Fibroblast of pulmonary artery (primary cell): ENCODE measurements at places on chromosomes 3 and 15.

DNA sequence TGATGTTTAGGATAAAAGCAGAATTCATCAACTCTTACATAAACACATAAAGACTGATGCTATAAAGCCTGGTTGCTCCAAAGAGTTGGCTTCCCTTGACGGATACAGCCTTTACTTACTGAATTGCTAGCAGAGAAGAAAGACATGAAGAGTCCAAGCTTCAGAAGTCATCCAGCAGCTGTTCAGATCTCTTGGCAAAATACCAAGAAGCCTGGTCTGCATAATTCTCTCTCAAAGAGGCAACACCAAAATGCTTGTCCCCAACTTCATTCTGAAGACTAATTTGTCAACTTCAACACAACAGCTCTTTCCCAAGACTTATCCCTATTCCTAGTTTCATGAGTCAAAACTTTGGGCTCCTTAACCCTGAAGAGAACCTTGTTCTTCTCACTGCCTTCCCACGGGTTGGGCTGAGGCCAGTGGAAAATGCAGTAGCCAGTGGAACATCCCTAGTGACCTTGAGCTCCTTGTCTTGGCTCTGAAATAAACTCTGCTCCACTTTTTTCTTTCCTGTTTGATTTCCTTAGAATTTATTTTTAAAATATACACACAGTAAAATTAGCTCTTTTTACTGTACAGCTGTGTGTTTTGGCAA is 119.2 kb upstream of the THBS1 start:
- peak; percentile 70 for DNase-seq

GRCh38 chr3:48597408-48597800 is 2.3 kb upstream of the COL7A1 start:
- no peak for DNase-seq

GRCh38 chr3:120040813-120041377 is 53.4 kb downstream of the GSK3B start:
- DNase-seq: no peak

GRCh38 chr15:101255615-101256241 is 3.9 kb upstream of the CHSY1 start:
- peak; percentile 90 for DNase-seq

DNA sequence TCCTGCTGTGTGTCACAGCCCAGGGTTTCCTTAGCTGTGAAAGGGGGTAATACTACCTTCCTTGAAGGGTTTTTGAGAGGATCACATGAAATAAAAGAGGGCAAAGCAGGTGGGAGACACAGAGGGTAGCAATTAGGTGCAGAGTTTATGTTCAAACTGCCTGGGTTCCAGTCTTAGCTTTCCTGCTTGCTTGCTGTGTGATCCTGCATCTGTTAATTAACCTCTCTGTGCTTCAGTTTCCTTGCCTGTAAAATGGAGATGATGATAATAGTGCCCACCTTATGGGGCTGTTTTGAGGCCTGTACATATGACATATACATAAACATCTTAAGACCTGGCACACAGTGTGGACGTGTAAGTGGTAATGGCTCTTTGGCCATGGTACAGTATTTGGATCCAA is 35.0 kb downstream of the SPSB4 start:
- DNase-seq: no peak

GRCh38 chr15:77409259-77410156 is 10.4 kb downstream of the PEAK1 start:
- DNase-seq: no peak

GRCh38 chr3:83218383-83219200 is 1457.1 kb upstream of the GBE1 start:
- DNase-seq: no peak

GRCh38 chr15:71447328-71448250 is 332.3 kb downstream of the THSD4 start:
- peak; percentile 18 for DNase-seq

DNA sequence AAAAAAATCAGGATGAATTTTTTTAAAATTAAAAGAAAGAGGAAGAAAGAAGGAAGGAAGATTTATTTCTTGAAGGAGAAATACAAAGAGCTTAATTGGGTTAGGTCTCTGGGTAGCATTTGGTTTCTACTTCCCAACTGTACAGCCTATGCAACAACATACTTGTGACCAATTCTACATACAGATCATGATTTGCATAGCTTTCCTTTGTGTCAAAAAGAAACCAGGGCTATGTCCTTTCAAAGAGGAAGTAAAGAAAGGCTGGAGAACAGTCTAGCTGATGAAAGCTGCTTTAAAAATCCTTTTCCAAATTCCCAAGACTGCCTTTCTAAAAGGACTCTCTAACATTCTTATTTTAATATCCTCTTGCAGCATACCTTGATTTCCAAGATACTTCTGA is 6.1 kb upstream of the HGD start:
- DNase-seq: peak; percentile 39

DNA sequence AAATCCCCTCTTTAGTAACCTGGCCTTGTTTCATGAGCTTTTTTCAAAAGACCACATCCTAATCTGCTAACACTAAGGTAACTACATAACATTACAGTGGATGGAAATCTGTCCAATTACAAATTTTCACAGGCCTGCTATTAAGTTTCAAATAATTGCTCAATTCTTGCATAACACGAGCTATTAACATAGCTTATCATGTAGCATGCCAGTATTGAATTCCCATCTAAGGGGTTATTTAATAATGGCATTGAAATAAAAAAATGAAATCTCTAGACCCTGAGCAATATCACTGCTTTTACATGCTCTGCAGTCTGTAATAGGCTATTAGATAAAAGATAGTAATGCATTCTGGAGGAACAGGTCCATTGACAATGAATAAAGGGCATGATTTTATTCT is 748.3 kb upstream of the NECTIN3 start:
- DNase-seq: no peak

DNA sequence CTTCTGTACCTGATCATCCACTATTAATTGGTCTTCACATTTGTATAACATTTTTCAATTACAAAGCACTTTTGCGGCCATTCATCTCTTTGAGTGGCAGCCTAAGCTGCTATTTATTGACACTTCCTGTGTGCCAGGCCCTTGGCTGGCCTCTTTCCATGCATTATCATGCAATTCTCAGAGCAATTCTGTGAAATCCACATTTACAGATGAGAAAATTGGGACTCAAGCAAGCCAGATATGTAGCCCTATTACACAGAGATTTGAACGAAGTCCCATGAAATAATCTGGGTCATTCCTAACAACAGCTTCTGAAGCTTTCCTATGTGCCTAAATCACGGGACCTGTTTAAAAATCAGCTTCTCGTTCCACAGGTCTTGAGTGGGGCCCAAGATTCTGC is 17.4 kb downstream of the SLC6A1 start:
- no peak for DNase-seq

DNA sequence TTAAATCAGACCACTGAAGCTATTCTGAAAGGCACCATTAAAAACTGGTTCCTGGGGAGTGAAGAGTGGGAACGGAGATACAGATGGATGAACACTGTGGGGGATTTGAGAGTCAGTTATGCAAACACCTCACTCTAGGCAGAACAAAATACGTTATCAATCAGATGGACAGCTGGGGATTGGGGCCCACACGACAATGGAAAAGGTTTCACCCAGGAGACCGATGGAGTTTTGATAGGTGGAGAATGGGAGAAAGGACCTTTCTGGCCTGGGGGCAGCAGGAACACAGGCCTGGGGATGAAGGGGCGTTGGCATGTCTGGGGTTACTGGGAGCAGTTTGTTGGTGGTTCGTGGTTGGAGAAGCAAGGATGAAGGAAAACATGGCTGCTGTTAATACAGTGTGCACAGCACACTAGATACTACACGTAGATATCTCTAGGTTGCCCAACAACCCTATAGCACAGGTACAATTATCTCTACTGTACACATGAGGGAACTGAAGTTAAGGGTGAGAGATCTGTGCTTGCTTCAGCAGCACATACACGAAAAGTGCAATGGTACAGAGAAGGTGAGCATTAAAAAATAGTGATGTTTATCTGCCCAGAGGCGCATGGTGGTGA is 16.5 kb downstream of the ST6GAL1 start:
- no peak for DNase-seq

- DNase-seq: no peak
Observed at GRCh38 chr3:7700977-7701376, 800.6 kb upstream of the LMCD1 start.

GRCh38 chr3:152325136-152325535 is 56.4 kb downstream of the MBNL1 start:
- no peak for DNase-seq

DNA sequence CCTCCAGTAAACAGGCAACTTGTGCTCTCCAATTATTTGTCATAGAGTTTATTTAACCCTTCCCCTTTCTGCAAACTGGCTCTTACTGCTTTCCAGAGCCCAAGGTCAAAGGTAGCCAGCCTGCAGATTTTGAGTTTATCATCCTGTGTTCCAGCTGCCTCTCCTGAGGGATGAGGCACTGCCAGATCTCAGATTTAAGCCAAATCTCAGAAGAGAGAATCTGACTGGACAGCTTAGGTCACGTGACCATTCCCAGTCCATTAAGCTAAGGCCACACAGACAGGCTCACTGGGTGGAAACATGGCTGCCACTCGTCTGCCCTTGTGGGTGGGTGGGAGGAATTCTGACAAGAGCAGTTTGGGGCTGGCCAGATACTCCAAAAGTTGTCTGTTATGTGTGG is 8.6 kb upstream of the SIAH2 start:
- no peak for DNase-seq

DNA sequence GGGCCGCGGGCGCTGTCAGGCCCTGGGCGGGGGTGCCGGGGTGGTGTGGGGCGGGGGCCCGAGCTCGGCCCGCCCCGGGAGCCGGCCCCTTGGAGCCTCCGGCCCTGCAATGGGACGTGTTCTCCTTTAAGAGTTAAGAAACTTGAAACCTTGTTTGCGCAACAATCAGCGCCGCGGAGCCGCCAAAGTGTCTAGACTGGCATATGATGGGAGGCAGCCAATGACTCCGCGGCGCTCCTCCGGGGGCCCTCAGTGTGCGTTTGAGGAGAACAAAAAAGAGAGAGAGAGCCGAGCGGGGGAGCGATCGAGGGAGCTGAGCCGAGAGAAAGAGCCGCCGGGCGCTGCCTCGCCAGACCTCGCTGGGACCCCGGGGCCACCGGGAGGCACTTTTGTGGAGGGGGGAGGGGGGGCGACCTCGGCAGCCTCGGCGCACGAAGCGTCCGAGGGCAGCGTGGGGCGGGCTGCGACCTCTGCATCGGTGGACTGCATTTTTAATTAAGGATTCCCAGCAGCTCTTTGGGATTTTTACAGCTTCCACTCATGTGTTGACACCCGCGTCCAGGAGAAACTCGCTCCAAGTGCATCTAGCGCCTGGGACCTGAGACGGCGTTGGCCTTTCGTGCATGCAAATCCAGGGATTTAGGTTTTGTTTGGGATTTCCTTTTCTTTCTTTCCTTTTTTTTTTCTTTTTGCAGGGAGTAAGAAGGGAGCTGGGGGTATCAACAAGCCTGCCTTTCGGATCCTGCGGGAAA is at the start of gene SMAD6:
Gene SMAD6, plus strand, starts transcription at position 202 of the 752 bp plus-strand sequence. CDS start 1,023 bp downstream, outside the sequence.
- peak; percentile 99 for DNase-seq

- DNase-seq: no peak
Observed at GRCh38 chr3:141114816-141115460, 63.8 kb downstream of the SPSB4 start.
